Activated CD8-positive, alpha-beta memory T cell treated with anti-CD3 and anti-CD28 coated beads, Interleukin-2, amount 50 U/mL, for 4 hours (primary cell): ENCODE measurements at places on chromosomes 16 and 17.

DNA sequence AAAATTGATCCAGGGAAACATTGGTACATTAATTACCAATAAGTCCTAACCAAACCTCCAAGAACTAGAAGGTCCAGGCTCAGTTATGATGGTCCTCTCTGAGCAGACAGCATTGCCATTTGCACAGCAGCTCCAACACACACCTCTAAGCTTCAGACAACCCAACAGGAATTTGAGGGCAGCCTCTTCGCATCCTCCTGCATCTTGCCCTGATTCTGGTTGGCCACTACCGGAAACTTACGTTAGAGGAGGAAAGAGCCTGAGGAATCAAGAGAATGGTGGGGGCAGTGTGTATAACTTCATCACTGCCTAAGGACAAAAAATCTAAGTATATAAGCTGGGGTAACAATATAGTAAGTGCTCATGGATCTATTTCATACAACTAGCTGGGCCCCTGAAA, 15.7 kb downstream of the FAM117A start:
- DNase-seq: no peak

DNA sequence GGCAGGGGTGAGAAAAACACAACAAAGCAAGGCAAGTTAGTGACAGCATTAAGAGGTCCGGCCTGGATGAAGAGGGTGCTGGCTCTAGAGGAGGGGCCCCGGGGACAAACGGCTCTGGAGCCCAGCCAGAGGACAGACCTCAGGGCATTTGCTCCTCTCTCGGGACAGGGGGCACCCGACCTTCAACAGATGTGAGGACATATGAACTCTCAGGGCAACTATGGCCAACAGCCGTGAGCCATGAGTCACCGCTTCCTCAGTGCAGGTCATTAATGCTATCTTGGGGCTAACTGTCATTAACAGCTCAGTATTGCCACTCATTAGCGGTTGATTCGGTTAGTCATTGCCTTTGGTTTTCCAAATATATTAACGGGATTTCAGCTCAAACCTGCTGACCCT, 9.7 kb upstream of the ARL5C start:
- DNase-seq: no peak

- DNase-seq: no peak
Measured at GRCh38 chr17:40497695-40498094, 3.7 kb downstream of the TNS4 start.

- no peak for DNase-seq
Measured at GRCh38 chr17:35801583-35802224, 6.3 kb upstream of the MMP28 start.

GRCh38 chr17:49996495-49997300, 1.7 kb upstream of the DLX3 start:
- peak; percentile 72 for DNase-seq

- peak; percentile 56 for DNase-seq
Measured at GRCh38 chr17:83080858-83081683, 1.7 kb downstream of the METRNL start.

DNA sequence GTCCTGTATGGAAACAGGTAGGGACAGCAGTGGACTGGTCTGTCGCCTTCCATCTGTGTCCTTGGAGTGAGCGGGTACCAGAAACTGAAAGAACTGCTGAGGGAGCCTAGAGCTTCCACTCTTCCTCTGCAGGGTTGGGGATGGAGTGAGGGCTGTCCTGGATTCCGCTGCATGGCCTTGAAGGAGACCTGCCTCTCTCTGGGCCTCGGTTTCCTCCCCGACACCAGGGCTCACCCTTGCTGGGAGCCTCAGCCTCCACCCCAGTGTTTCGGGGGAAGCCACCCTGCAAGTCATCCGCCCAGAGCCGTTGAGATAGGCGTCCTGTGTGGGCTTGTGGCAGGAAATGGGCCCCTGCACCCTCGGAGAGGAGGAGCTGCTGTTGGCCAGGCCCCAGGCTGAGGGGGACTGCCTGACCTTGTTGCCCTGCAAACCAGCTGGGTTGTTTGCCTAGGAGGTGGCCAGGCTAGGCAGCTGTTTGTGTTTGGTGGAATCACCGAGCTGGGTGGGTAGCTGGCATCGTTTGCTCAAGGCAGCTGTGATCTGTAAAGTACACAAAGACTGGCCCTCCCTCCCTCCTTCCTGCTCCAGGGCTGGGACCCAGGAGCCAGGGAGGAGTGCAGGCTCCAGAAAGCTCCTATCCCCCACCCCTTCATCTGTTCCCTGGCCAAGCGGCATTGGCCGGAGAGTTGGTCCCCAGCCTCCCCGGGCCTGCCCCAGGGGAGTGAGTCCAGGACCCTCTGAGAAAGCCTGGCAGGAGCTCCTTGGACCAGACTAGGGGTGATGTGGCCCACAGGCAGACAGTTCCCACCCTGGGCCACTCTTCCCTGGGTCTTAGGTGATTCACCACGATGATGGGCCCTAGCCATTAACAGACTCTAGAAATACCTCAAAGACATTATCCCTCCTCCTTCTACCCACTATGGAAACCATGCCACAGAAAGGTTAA, 1.3 kb downstream of the RAB37 start:
- peak; percentile 72 for DNase-seq

- no peak for DNase-seq
Measured at GRCh38 chr17:65627891-65628643, 66.6 kb upstream of the AXIN2 start.

DNA sequence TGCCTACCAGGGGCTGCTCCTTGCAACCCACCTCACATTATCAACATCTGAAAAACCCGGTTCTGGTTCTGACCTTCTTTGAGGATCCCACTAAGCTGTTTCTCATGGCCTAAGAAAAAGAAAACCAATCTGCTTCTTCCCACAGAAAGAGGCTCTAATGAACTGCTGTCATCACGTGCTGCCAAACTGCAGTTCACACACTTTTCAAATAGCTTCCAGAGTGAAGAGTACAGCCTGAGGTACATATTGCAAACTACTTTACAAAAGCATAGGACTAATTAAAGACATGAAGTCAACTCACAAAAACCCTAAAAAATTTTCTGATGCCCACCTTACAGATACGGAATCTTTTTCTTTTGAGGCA, 36.7 kb downstream of the SMG6 start:
- no peak for DNase-seq

DNA sequence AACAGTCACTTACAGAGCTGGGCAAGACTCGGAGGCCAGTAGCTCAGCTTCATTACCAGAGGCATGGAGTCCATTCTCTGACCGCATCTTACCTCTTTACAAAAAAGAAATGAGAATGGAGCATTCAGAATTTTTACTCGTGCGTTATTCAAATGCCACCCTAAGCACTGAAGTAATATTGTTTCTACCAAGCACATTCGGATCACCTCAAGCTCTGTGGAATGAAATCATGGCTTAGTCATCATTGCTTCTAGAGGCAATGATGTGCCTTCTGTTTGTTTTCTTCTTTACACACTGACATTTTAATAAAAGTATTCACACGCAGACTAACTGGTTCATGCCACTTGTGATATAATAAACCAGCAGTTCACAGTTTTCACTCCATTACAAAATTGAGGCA, 206.8 kb downstream of the PHKB start:
- no peak for DNase-seq

- DNase-seq: no peak
Measured at GRCh38 chr17:79795795-79796443, 958 bp downstream of the CBX8 start.

DNA sequence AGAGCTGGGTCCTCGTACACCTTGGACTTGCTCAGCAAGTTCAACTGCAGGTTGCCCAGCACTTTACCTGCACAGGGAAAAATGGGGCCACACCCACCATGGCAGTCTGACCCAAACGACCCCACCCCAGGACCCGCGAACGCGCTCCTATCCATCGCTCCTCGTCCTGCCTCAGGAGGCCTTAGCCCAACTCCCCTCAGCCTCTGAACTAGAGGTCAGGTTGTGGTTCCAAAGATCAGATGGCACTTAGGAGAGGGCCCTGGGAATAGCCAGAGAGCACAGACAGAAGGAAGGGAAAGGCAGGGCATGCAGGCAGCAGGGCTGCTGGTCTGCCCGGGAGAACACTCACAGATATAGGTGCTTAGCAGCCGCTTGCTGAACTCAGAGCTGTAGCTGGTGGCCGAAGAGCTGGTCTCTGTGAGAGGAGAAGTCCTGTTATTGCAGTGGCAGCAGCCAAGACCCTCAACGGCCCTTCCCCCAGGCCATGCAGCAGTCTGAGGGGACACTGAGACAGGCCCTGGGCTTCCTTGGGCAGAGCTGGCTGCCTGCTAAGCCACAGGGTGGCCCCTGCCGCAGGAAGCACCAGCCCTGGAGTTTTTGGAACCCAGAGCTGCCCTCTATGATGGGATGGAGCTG, 6.9 kb downstream of the ZACN start:
- no peak for DNase-seq

DNA sequence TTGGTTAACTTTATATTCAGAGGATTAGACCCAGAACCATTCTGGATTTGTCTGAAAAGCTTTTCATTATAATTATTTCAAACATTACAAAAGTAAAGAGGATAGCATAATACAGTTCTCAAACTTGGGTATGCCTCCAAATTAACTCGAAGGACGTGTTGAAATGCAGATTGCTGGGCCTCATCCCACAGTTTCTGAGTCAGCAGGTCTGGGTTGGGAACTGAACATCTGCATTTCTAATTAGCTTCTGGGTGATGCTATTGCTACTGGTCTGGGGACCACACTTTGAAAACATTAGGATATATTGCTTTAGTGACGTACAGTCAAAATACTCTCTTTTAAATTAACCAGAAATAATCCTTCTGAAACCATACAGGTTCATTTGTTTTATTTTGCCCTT, 10.0 kb downstream of the TPPP3 start:
- DNase-seq: no peak

DNA sequence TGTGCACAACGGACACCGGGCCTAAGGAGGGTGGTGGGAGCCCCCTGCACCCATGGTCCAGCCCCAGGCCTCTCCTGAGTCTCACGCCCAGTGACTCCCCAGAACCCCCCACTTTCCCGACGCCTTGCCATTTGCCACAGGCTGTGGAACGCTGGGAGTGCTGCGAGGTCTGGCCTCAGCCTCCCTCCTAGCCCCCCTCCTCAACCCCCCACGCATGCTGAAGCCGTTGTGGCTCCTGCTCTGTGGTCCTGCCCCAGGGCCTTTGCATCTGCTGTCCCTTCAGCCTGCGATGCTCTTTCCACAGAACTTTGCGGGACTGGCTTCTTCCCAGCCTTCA, 226.0 kb upstream of the GSE1 start:
- peak; percentile 12 for DNase-seq

- DNase-seq: peak; percentile 45
Measured at GRCh38 chr16:66474750-66475199, 47.7 kb downstream of the BEAN1 start.

DNA sequence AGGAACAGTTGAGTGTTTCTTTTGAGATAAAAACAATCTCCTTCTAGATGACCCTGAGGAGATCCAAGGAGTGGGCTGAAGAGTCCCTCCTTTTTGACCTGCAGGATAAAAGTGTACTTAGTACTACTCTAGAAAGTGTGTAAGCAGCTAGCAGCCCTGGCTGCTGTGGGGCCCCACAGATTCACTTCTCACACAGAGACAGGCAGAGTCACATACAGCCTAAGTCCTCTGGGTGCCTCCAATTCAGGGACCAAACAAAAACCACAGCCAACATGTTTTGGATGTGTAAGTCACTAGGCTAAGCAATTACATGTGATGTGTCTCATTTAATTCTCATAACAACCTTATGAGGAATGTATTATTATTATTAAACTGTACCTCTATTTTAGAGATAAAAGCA, 97.1 kb downstream of the TMEM100 start:
- no peak for DNase-seq

DNA sequence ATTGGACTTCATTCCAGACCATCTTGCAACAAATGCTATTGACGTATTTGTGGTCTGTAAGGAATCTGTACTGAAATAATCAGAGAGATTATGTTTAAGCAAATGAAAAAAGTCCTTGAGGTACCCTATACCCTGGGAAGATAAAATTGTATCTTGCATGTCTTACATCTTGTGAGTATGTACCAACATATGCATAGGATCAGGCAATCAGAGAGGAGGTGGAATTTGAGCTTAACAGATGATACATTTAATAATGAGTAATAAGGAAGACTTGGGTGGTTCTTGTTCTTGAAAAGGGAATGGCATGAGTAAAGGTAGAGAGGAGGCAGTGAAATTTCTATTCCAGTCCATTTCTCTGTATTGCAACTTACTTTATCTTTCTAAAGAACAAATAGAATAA, 10.6 kb downstream of the MOSMO start:
- DNase-seq: no peak

DNA sequence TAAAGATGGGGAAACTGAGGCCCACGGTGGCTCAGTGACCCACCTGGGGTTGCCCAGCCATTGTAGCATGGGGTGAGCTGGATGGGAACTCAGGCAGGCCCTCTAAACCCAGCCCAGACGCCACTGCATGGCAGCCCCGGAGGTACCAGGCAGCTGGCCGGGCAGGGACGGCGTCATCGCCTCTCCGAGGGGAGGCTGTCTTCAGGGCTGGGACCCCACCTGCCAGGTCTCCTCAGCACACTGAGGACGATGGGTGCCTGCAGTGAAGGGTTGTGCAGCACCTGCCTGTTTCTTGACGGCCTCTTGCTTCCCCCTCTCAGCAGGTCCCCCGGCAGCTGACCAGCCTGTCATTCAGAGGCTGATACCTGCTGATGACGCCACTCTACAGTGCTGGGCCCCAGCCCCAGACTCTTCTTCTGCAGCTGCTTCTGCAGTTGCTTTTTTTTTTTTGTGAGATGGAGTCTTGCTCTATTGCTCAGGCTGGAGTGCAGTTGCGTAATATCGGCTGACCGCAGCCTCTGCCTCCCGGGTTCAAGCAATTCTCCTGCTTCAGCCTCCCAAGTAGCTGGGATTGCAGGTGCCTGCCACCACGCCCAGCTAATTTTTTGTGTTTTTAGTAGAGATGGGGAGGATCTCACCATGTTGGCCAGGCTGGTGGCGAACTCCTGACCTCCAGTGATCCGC, 24.7 kb downstream of the RNF213 start:
- no peak for DNase-seq
